ENCODE measurements at places on chromosomes 12 and 14.

DNA sequence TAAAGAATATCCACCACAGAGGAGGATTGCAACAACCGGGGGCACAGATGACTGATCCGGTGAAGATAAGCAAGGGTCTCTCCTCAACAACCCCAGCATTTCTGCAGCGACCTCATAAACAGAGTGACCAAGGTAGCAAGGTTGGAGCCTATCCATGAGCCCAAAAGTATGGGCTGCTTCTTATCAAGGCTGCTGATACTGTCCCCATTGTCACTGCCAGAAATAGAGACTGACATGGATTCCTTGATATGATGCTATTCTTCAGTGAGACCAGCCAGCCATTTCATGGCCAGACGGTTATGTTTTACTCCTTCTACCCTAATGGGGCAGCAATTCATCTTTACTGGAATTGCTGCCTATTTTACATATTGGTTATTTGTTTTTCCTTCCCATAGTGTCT lies 61.9 kb upstream of the ARHGAP5 start:
- DNase-seq: no peak

DNA sequence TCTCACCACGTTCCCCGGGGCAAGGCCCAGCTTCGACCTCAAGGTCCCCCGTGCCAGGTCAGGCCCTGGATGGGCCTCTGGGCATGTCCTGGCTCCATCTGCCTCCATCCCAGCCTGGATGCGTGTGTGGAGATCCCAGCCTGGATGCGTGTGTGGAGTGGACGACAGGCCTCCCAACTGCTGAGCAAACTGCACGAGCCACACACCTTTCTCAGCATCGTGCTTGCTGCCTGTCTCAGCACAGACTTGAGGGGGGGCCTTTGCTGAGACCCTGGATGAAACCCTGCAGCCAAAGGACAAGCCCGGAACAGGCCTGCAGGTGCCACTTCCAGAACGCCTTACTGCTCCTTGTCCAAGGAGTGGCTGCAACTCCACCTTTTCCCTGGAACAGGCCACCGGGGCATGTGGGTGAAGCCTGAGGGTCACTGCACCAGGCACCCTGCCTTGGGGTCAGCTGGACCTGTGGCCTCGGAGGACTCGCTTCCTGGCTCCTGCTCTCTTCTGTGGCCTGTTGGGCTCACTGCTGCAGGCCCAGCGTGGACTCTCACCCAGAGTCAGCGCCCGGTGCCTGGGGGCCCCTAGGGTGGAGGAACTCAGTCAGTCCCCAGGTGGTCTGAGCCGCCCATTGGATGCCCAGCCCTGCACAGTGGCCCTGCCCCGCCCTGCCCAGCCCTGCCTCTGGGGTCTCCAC lies 176.0 kb downstream of the KIF26A start:
- DNase-seq: peak; percentile 43

DNA sequence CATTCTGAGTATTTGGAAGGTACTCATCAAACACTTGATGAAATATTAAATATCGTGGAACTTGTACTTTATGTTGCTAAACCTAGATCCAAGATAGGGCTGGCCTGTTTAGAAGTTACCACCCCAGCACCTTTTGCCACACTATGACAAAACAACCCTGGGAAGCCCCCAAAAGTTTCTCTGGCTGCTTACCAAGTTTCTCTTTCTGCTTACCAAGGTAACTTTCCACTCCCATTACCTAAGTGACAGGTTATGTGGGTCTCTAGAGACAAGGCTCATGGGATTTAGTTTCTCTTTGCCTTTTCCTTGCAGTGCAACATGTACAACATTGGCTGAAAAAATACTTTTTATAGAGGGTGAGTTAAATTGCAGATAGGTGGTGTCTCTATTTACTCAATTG lies 28.9 kb upstream of the PPM1A start:
- DNase-seq: no peak

DNA sequence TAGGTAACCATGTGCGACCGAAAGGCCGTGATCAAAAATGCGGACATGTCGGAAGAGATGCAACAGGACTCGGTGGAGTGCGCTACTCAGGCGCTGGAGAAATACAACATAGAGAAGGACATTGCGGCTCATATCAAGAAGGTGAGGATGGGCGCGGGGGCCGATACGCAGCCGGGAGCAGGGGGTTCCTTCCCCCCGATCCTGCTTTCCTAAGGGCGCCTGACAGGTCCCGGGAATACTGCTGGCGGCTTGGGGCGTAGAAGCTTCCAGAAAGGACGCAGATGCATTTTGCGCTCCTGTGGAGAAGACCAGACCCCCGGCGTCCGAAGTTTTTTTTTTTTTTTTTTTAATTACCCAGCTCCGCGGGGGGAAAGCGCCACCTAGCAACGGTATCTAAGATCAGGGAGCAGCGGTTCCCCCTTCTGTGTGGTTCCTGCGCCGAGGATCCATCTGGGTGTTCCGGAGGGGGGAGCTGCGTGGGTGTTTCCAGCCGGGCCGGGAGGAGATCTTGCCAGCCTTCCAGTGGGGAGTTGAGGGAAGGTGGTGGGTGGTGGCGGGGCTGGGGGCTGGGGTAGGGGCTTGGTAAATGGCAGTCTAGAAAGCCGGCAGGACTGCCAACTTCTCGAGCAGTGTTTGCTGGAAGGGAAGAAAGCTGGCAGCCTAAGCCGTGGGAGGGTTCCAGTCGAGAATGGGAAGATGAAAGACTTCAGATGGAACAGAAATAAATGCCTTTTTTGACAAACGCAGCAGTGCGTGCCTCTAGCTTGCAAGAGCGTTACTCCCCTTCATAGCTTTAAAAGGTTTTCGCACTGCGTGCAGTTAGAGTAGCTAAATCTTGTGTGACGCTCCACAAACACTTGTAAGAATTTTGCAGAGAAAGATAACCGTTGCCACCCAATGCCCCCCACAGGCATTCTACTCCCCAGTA lies 764 bp downstream of the DYNLL1 start:
- DNase-seq: peak; percentile 72

- DNase-seq: no peak
Observed at GRCh38 chr12:25769082-25769945, 189.2 kb upstream of the RASSF8 start.

DNA sequence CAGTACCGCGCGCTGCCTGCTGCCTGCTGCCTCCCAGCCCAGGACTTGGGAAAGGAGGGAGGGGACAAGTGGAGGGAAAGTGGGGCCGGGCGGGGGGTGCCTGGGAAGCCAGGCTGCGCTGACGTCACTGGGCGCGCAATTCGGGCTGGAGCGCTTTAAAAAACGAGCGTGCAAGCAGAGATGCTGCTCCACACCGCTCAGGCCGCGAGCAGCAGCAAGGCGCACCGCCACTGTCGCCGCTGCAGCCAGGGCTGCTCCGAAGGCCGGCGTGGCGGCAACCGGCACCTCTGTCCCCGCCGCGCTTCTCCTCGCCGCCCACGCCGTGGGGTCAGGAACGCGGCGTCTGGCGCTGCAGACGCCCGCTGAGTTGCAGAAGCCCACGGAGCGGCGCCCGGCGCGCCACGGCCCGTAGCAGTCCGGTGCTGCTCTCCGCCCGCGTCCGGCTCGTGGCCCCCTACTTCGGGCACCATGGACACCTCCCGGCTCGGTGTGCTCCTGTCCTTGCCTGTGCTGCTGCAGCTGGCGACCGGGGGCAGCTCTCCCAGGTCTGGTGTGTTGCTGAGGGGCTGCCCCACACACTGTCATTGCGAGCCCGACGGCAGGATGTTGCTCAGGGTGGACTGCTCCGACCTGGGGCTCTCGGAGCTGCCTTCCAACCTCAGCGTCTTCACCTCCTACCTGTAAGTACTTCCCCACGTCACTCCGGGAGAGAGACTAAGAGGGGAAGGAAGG lies at the start of gene LGR5:
Gene LGR5, plus strand, starts transcription at position 186 of the 732 bp plus-strand sequence. Its CDS starts 283 bp downstream, at position 469.
- DNase-seq: peak; percentile 71

Measured in right cardiac atrium (tissue), 5 donors.